AG20443 (cell line): ENCODE measurements at places on chromosomes 12 and 14.

- no peak for DNase-seq
Measured at GRCh38 chr14:104506461-104507253, 72.9 kb upstream of the C14orf180 start.

GRCh38 chr14:52907949-52908348 is 42.9 kb downstream of the FERMT2 start:
- no peak for DNase-seq

DNA sequence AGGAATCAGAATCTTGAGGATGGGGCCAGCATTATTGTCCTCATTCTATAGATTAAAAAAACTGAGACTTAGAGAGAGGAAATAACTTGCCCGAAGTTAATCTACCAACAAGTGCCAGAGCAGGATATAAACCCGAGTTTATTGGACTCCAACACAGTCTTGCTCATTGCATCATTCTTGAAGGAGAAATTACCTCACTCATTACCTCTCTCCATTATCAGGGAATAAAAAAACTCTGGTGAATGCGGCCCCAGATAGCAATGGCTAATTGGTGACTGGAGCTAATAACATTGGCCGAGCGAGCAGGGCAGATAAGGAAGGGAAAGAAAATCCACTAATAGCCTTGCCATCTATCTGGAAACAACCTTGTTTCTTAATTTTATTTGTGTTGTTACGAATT is 24.7 kb upstream of the TMED10 start:
- DNase-seq: no peak

- no peak for DNase-seq
Measured at GRCh38 chr12:57985685-57986084, 44.3 kb downstream of the ATP23 start.

GRCh38 chr14:52081964-52082363 is 13.1 kb upstream of the NID2 start:
- DNase-seq: no peak

GRCh38 chr12:104472748-104473147 is 16.0 kb downstream of the CHST11 start:
- DNase-seq: no peak

GRCh38 chr14:68757618-68758081 is 35.2 kb downstream of the ZFP36L1 start:
- peak; percentile 53 for DNase-seq

- no peak for DNase-seq
Measured at GRCh38 chr12:128986957-128987356, 133.7 kb downstream of the GLT1D1 start.

DNA sequence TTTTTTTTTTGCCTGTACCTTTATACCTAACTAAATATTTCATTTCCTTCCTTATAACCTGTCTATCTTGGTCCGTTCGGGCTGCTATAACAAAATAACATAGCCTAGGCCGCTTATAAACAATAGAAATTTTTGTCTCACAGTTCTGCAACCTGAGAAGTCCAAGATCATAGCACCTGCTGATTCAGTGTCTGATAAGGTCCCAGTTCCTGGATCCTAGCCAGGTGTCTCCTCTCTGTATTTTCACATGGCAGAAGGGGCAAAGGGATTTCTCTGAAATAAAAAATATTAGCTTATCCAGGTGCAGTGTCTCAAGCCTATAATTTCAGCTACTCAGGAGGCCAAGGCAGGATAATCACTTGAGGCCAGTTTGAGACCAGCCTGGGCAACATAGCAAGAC is 1046.6 kb upstream of the USP15 start:
- no peak for DNase-seq

DNA sequence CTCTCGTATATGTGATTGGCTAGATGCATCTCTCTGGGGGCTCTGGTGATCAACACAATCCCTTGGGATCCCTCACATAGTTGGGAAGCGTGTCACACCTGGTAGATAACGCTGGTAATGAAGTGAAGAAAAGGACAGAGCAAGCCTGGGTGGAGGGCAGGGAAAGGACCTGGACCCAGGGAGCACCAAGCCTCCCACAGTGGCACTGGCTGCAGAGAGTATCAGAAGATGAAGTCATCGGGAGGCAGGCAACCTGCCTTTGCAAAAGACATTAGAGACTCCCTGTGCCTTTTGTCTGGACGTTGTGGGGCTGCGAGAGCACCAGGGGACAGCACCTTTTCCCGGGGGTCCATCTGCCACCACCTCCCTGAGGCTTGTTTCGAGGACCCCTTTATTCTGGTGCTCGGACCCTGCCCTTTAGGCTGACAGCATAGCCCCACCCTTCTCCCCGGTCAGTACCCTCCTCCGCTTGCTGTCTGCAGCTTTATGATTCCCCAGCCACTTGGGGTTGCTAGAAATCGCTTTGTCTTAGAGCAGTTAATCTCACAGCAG is 116.4 kb downstream of the EML1 start:
- DNase-seq: no peak

GRCh38 chr12:127767656-127768055 is 499.3 kb upstream of the TMEM132C start:
- no peak for DNase-seq

- DNase-seq: no peak
Measured at GRCh38 chr12:56990648-56991318, 15.6 kb downstream of the ZBTB39 start.

DNA sequence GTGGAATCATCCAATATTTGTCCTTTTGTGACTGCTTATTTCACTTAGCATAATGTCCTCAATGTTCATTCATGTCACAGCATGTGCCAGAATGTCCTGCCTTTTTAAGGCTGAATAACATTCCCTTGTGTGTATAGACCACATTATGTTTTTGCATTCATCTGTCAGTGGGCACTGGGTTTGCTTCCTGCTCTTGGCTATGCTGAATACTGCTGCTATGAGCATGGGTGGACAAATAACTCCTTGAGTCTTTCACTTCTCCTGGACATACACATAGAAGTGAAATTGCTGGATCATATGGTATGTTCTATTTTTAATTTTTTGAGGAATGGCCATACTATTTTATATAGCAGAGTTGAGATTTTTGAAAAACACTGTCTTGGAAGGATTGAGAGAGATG is 46.9 kb downstream of the GPR68 start:
- DNase-seq: no peak

DNA sequence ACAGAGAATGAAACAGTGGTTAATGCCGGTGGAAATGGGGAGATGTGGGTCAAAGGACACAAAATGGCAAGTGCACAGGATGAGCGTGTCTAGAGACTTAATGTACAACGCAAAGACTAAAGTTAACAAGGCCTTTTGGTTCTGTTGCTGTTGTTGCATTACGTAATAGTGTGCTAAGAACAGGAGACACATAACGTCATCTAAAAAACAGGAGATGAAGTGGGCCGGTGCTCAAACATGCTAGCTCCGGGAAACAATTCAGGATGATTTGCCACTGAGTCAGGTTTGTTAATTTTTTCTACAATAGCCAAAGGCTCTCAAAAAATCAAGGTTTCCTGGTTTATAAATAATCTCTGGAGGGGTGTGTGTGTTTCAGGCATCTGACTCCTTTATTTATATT is 55.5 kb downstream of the ETV6 start:
- peak; percentile 75 for DNase-seq

DNA sequence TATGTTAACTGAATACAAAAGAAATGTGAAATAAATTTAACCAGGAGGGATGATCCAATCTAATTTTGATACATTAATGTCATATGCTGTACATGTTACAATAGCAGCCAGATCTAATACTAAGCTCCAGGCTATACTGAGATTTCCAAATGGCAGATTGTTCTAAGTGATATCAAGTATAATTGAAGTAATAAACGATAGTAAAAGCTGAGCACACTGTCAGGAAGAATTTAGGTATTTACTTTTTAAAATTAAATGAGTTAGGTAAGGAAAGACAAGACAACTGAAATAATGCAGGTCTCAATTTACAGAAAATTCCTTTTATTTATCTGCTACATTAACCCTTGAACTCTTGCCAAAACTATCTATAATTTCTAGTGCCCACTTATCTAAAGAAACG is 39.9 kb downstream of the INSM2 start:
- DNase-seq: no peak

DNA sequence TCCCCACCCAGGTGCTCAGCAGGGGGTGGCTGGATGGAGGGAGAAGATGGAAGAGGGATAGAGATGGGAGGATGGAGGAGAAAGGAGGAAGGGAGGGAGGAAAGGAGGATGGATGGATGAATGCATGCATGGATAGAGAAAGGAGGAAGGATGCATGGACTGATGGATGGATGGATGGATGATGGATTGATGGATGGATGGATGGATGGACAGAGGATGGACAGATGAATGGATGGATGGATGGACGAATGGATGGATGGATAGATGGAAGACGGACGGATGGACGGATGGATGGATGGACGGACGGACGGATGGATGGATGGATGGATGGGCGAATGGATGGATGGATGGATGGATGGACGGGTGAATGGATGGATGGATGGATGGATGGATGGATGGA is 64.1 kb downstream of the NCOR2 start:
- DNase-seq: no peak

DNA sequence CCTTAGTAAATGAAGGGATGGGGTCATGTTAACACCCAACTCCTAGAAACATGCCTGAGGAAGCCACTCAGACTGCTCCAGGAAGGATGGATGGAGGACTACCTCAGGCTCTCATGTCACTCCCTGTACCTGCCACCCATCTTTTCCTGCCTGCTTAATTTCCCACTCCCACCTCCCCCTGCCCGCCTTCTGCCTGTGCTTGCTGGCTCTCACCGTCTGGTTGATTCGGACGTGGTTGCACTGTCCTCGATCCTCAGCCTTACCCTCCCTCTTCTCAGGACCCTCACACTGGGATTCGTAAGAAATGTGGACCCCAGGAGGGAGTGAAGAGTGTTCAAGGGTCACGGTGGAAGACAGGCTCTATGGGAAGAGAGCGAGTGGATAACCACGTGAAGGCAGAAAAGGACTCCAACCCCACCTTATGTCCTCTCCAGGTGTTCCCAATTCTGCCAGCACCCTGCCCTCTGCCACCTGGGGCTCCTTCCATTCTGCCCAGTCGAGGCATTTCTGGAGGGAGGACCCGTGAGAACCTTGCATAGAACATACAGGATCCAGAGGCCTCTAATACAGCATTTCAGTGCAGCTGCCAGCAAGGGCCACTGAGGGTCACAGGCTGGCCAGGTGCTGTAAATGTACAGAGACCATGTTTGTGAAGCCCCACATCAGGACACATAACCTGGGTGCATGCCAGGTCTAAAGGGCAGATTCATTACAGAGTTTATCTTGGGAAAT is 12.9 kb downstream of the ITGB7 start:
- DNase-seq: no peak

DNA sequence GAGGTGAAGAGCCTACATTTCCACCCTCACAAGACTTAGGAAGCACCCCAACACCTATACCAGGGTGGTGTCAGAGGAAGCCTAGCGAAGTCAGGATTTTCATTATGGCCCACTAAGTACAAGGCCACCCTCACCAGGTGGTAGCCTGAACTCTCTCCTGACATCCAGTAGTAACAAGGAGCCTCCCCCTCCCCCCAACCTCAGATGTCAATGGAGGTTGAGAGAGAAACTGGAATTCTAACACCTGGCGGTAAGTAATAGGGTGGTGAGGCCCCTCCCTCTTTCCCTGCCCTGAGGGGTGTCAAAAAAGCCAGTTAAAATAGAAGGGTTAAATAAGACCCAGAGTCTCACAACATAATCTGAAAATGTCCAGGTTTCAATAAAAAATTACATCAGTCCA is 37.6 kb downstream of the SINHCAF start:
- no peak for DNase-seq

- peak; percentile 48 for DNase-seq
Measured at GRCh38 chr12:64670919-64671639, 60.8 kb downstream of the RASSF3 start.

GRCh38 chr12:105831372-105831771 is 307.4 kb downstream of the NUAK1 start:
- DNase-seq: no peak

GRCh38 chr12:13171921-13172859 is 24.3 kb upstream of the EMP1 start:
- DNase-seq: peak; percentile 73

- peak; percentile 24 for DNase-seq
Measured at GRCh38 chr12:67765776-67766766, 117.5 kb downstream of the DYRK2 start.

DNA sequence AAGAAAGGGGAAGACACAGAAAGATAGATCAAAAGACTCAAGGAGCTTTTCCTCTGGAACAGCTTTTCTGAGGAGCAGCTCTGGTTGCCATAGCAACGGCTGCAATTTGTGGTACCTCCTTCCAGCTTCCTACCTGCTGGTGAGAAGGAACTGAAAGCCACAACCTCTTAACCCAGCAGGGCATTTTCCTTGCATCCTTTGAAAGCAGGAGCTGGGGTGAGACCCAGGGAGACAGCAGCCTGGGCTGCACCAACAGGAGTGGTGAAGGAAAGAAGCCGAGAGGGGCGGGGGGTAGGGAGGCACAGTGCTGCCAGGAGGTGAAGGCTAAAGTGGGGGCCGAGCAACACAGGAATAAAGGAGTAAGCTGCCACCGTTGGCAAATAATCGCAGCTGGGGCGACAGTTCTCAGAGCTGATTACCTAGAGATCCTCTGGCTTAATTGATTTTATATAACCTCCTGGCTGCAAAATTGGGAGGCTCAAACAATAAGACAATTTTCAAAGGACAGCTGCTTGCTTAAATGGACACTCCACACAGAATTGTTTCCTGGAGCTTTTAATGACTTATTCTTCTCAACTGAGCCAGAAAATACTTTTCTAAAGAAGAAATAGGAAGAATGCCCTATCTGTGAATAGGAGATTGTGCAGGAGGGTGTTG is 129.4 kb downstream of the RPAP3 start:
- DNase-seq: no peak

DNA sequence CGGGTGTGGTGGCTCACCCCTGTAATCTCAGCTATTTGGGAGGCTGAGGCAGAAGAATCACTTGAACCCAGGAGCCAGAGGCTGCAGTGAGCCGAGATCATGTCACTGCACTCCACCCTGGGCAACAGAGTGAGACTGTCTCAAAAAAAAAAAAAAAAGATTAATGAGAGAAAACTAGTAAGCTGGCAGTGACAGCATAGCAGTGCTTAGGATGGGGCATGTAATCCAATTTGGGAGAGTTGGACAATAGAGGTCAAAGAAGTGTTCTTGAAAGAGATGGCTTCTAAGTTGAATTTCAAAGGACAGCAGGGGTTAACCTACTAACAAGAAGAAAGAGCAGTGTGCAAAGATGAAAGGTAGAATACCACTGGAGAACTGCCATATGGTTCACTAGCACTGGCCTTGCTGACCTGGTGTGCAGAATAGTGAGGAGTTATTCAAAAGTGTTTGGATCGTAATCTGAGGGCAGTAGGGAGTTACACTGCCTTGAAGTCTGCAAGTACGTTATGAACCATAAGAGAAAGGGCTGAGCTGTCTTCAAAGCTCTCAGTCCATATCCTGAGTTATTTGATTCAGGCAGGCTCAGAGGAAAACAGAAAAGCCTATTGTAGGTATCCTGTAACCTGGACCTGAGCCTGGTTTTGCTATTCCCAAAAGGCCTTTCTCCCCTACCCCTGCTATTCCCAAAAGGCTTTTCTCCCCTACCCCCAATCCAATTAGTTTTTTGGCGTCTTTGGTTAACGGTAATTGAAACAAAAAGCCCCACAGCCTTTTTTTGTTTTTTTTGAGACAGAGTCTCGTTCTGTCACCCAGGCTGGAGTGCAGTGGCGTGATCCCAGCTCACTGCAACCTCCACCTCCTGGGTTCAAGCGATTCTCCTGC is 3.4 kb downstream of the XPOT start:
- no peak for DNase-seq
